ENCODE measurements at places on chromosomes 5 and 9.

DNA sequence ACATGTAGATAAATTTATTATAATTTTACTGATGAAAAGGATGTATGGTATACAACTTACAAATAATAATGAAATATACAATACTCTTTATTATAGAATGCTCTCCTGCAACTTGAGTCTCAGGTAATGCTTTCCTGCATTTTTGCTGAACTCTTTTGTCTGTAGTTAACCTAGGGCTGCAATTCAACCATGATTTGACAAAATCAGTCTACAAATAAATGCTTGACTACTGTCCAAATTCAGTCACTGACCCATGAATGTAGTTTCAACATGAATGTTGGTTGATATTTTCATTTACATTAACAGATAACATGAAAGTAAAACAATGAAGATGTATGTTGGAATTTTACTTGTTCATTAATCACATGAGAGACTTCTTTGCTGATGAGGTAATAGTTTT lies 320.9 kb downstream of the ZSWIM6 start:
- no peak for DNase-seq

DNA sequence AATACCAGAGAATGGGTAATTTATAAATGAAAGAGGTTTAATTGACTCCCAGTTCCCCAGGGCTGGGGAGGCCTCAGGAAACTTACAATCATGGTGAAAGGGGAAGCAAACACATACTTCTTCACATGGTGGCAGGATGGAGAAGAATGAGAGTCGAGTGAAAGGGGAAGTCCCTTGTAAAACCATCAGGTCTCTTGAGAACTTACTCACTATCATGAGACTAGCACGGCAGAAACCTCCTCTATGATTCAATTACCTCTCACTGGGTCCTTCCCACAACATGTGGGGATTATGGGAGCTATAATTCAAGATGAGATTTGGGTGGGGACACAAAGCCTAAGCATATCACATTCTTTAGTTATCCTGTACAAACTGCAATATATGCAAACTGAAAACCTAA lies 609.4 kb downstream of the MTRR start:
- no peak for DNase-seq

- no peak for DNase-seq
These were observed 6.1 kb downstream of the CCNI2 start for GRCh38 chr5:132753135-132753987.

GRCh38 chr5:163623524-163623923 lies 118.1 kb downstream of the MAT2B start:
- DNase-seq, result no peak

- DNase-seq, result no peak
These were observed 16.0 kb downstream of the SLC36A1 start for GRCh38 chr5:151463137-151464029.

DNA sequence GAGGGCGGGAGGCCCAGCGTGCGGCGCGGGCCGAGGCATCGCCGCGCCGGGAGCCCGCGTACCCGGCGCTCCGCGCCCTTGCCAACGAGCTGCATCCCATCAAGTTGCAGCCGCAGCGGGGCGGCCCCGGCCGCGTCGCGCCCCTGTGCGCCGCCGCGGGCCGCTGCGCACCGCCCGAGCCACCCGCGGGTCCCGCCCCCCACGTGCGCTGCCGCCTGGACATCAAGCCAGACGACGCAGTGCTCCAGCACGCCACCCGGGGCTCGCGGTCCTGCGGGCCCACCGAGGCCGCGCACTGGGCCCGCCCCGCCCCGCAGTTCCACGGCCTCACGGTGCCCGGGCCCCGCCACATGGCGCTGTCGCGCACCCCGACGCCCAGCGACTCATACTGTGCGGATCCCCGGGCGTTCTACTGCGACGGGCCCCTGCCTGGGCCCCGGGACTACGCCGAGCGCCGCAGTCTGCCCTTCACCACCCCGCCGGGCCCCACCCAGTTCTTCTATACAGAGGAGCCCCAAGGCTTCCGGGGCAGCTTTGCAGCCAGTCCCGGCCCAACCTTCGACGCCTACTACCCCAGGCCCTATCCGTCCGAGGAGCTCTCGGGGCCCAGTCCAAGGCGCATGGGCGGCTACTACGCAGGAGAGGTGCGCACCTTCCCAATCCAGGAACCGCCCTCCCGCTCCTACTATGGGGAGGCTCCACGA lies 2.6 kb downstream of the AJM1 start:
- DNase-seq, result no peak

DNA sequence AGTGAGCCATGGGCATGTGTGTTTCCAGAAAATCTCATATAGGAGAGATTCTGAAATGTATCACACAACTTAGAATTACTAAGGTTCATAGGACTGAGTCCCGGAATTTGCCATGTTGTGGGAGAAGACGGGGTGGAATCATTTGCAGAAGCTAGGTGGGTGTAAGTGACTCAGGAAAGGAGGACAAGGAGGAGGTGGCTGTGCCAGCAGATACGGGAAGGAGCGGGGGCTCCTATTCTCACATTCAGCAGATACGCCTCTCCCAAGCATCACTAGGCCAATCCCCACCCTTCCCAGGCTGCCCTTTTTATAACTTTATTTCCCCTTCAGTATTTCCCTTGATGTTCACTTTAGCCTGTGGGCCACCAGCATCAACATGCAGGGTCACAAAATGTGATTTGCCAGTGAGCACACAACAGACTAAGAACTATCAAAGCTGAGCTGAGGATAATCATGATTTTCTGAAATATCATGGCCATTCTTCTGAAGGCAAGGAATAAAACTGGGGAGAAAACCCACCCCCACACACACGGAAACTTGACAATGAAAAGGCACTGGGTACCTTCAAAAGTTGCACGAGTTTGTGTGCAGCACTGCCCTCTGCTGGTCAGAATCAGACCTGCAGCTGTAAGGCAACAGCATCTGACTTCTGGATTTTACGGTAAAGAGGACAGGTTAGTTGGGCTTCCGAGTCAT lies 133.2 kb downstream of the MTX3 start:
- peak; percentile 77 for DNase-seq
